K562 (cell line): ENCODE measurements at places on chromosomes 4 and X. TPM values are rescaled to one million over a fixed set of nuclear protein-coding genes. Genes with fewer than 3 reads are reported as not detected.
A peak's percentile ranks its signal among the peaks of the same experiment; 100 is the strongest.

GRCh38 chrX:9566150-9566621 lies 101.3 kb downstream of the TBL1X start:
- H3K27ac ChIP-seq: no peak overlapping the region
- no peak overlapping the region for H3K4me3 ChIP-seq
- no peaks in the 10 kb centered on the region for H3K27me3 ChIP-seq
- H3K36me3 ChIP-seq: no peaks in the 10 kb centered on the region
- H3K4me1 ChIP-seq: no peaks in the 10 kb centered on the region
- DNase-seq: peak; percentile 8

DNA sequence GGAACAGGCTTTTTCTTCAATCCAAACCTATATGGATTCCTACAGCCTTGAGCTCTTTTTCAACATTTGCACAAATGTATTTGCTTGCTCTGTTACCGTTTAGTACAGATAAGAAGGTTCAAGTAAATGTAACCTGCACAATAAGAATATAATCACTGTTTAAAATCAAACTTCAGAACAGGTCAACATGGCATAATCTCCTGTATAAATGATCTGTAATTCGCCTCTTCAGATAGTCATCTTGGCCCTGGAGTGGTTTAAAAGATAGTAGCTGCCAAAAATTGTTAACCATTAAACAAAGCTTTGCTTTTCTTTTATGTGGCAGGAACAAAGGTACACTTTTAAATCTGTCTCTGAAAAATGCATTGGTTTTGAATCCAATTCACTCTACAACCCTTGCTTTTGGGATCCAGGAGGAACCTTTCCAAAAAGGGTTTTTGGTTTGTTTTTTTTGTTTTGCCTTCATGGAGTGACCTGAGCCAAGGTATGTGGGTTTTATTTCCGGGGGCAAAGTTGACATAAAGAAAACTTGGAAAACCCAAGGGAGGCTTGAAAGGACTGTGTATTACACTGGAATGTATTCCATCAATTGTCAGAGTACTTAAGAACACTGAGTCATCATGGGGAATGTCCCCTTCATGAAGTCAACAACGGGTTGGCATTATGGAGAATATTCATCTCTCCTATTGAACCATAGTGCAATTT lies 210.4 kb upstream of the HCCS start:
- no peak overlapping the region for H3K4me3 ChIP-seq
- no peaks in the 10 kb centered on the region for H3K36me3 ChIP-seq
- no peak for DNase-seq
- H3K27ac ChIP-seq: no peak overlapping the region

The FAM47A gene
- total RNA-seq: not detected in 2 replicates

The ADGRG2 gene
- 0.04 TPM in 1 of 2 replicates, not detected in the other for total RNA-seq

DNA sequence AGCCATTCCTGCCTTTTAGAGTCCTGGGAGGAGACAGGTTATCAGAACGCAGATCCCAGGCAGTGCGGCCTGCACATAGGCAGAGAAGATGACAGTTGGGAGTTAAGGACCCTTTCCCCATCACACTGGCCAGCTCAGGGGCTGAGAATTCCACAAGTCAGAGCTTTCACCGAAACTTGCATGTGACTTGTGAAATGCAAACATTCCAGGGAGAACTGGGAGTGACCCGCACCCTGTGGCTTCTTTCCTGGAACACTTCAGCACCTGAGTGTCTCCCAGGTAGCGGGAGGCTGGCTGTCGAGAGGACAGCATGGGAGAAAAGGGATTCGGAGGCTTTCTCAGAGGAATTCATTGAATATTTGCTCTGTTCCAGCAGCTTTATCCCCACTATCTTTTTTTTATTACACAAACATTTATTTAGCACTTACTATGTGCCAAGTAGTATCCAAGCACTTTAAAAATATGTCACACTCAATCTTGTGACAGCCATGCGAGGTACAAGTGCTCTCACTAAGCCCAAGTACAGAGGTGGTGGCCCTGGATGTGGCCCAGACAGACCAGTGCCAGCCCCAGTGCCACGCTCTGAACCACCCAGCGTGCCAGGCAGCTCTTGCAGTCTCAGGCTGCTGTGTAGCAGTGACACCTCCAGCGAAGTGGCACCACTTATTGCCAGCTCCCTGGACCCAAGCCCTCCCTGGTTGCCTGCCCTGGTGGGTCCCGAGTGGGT lies 100.5 kb downstream of the PHKA2 start:
- H3K4me3 ChIP-seq: no peak overlapping the region
- no peaks in the 10 kb centered on the region; the same call in 2 of the 3 replicates for H3K27me3 ChIP-seq
- peaks cover 19% of the 10 kb centered on the region for H3K4me1 ChIP-seq
- no peak for DNase-seq
- no peaks in the 10 kb centered on the region for H3K36me3 ChIP-seq

The TEX13B gene
- 0.20 TPM in 1 of 2 replicates, not detected in the other for total RNA-seq

GRCh38 chr4:11069083-11069482 lies 359.6 kb downstream of the HS3ST1 start:
- no peak overlapping the region for H3K4me3 ChIP-seq
- DNase-seq: no peak
- no peak overlapping the region for H3K27ac ChIP-seq
- H3K27me3 ChIP-seq: no peaks in the 10 kb centered on the region

The MAGEA3 gene
- total RNA-seq: 157 and 169 TPM in 2 replicates

The SLC38A5 gene
- total RNA-seq: 213 and 228 TPM in 2 replicates

DNA sequence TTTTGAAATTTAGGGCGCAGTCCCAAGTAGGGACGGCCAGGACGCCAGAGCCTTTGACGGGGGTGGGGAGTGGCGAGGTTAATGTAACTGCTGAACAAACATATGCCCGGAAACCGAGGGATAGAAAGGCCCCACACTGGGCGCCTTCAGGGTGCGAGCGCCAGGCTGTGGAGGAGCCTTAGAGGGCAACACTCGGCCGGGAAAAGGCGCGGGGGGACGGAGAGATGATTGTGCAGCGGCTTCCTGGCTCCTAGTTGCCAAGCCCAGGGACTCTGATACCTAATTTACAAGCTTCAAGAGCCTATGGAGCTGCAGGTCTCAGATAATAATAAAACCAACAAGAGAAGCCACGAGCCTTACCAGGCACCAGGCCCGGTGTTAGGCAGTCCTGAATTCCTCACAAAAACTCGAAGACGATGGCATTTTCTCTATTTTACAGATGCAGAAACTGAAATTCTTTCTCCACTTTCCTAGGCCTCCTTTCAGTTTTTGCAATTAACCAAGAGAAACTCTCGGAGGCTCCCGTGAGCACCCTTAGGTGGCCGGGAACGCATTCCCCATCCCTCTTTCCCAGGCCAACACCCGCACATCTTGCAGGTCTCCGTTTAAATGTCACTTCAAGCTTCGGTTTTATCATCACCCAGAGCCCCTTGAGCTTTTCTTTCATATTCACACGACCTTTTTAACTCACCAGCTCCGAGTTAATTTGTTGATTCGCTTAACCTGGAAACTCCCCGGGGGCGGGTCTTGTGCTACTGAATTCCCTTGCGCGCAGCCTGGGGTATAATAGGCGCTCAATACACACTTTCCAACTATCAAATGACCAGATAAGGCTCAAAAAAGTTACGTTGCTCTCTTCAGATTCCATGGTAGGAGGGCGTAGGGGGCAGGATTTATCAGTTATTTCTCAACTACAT lies 6.4 kb upstream of the GSX2 start:
- H3K27ac ChIP-seq: no peak overlapping the region
- no peak overlapping the region for H3K4me3 ChIP-seq
- no peak for DNase-seq
- no peaks in the 10 kb centered on the region for H3K4me1 ChIP-seq

DNA sequence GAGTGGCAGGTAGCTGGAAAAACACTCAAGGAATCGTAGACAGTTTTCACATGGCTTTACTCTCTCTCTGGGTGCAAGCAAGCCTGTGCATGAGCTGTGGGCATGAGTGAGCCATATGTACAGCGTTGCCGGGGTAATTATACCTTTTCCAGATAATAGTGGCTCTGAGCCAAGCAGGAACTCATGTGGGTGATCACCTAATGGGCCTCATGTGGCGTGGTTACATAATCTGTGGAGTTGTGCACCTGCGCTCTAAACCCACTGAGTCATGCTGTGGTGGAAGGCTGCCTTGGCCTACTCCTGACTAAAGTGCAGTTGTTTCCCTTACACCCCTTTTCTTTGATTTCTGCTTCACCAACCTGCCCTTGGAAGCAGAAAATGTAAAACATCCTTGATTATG lies 1564.5 kb upstream of the PCDH10 start:
- H3K36me3 ChIP-seq: no peaks in the 10 kb centered on the region
- no peaks in the 10 kb centered on the region for H3K27me3 ChIP-seq
- H3K4me3 ChIP-seq: no peak overlapping the region

GRCh38 chr4:88706574-88706973 lies 8.9 kb upstream of the NAP1L5 start:
- no peak overlapping the region for H3K27ac ChIP-seq
- DNase-seq: peak; percentile 30
- H3K36me3 ChIP-seq: no peaks in the 10 kb centered on the region
- H3K4me3 ChIP-seq: no peak overlapping the region
- H3K27me3 ChIP-seq: no peaks in the 10 kb centered on the region
- no peaks in the 10 kb centered on the region; the same call in 2 of the 3 replicates for H3K4me1 ChIP-seq

The CXCL5 gene
- not detected in 2 replicates for total RNA-seq

The MAGEB17 gene
- total RNA-seq: 0.16 and 0.25 TPM in 2 replicates

GRCh38 chr4:54554339-54554990 lies 103.3 kb upstream of the KIT start:
- peaks cover 6% of the 10 kb centered on the region; the same call in 1 of the 3 replicates for H3K4me1 ChIP-seq
- no peak overlapping the region for H3K4me3 ChIP-seq
- no peak for DNase-seq

DNA sequence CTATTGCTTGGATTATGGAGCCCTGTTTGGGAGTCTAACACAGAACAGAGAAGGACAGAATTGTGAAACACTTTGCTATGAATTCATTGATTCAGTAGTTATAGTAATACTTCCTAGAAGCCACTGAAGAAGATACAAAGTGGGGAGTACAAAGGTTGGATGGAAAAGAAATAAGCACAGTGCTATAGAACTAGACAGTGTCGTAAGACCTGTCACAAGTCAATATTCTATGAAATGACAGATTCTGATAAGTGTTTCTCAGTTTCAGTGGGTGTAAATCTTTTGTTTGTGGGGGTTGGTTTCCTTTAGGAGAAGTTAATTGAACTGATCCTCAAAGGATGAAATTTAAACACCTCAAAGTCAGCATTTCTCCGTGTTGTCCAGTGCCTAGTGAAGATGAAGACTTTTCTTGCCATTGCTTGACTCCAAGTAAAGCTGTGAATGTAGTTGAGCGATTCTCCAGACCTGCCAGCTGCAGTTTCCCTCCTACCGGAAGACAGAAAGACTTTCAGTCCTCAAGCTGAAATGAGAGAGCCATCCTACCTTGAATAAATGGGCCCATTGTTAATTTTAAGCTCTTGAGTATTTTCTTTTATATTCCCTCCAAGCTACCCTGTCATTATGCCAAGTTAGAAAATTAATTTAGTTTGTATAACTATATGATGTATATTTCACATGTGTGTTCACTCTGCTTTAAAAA lies 7.9 kb downstream of the PDLIM5 start:
- H3K4me1 ChIP-seq: no peaks in the 10 kb centered on the region; the same call in 1 of the 2 replicates
- H3K36me3 ChIP-seq: peaks cover 26% of the 10 kb centered on the region
- DNase-seq: no peak
- no peaks in the 10 kb centered on the region for H3K27me3 ChIP-seq

DNA sequence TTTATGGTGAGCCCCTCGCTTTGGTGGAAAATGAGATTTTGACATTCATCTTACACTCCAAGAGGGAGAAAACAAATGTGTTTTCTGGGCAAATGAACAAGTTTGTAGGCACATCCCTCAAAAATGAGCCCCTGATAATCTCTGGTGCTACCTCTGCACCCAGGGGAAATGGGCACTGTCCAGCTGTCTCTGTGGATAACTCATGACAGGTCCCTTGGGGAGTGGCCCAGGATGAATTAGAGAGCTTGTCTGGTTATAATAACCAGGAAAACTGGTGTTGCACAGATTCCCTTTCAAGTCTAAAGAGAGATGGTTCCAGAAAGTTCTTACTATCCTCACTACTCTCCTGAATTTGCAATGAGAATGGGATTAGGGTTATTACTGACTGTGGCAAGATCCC lies 7.5 kb downstream of the RASL11B start:
- no peaks in the 10 kb centered on the region for H3K27me3 ChIP-seq
- H3K4me1 ChIP-seq: peaks cover 7% of the 10 kb centered on the region; the same call in 1 of the 2 replicates
- no peak overlapping the region for H3K27ac ChIP-seq

The KLHL4 gene
- 0.09 and 0.16 TPM in 2 replicates for total RNA-seq

The FGF13 gene
- total RNA-seq: 53.2 and 53.7 TPM in 2 replicates

DNA sequence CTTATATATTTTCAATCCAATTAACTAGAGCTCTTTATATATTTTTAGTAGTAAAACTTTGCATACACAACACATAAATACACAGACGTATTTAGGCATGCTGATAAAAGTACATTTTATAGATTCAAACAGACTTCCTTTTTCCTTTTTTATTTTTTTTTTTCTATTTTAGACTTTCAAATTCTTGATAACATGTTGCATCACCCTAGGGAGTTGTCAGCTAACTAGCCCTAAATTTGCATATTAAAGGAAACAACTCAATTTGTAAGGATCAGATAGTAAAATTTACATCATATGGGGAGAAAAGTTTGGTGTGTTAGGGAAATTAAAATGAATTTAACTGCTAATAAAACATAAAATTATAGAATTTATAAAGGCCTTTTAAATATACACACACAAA lies 47.4 kb upstream of the APOOL start:
- DNase-seq: no peak
- H3K4me3 ChIP-seq: no peak overlapping the region
- H3K27me3 ChIP-seq: no peaks in the 10 kb centered on the region
- no peak overlapping the region for H3K27ac ChIP-seq

GRCh38 chr4:148434075-148434773 lies 8.0 kb downstream of the NR3C2 start:
- DNase-seq: no peak
- no peak overlapping the region for H3K27ac ChIP-seq
- no peaks in the 10 kb centered on the region for H3K36me3 ChIP-seq

The MAGEB1 gene
- 32.6 and 32.8 TPM in 2 replicates for total RNA-seq

GRCh38 chr4:18844726-18845125 lies 823.2 kb upstream of the LCORL start:
- H3K4me1 ChIP-seq: no peaks in the 10 kb centered on the region
- no peak overlapping the region for H3K27ac ChIP-seq
- H3K36me3 ChIP-seq: no peaks in the 10 kb centered on the region

DNA sequence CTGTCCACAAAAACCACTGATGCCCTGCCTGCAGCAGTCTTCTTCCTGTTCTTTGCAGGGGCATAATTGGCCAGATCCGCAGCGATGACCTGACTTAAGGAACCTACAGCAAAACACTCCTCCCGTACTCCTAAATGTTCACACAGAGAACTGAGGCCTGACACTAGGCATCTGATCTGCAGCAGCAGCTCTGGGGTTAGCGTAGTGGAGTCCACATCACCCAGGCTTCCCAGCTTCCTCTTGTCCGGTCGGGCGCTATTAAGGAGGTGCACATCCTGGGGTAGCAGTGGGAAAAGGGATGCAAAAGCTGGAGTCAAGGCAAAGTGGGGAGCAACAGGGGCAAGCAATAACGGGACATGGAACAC lies 758 bp downstream of the SCFD2 start:
- peak; percentile 19 for DNase-seq
- no peaks in the 10 kb centered on the region for H3K27me3 ChIP-seq
- peak overlapping the region; percentile 93 for H3K4me3 ChIP-seq
- peaks cover 4% of the 10 kb centered on the region; the same call in 2 of the 3 replicates for H3K4me1 ChIP-seq
- peak overlapping the region; percentile 71 for H3K27ac ChIP-seq

The MND1 gene
- total RNA-seq: 38.9 and 39.0 TPM in 2 replicates

The UGT8 gene
- total RNA-seq: 6.0 and 7.5 TPM in 2 replicates
